EL (cell line): ENCODE measurements at places on chromosomes 7 and 10.
A peak's percentile ranks its signal among the peaks of the same experiment; 100 is the strongest.

DNA sequence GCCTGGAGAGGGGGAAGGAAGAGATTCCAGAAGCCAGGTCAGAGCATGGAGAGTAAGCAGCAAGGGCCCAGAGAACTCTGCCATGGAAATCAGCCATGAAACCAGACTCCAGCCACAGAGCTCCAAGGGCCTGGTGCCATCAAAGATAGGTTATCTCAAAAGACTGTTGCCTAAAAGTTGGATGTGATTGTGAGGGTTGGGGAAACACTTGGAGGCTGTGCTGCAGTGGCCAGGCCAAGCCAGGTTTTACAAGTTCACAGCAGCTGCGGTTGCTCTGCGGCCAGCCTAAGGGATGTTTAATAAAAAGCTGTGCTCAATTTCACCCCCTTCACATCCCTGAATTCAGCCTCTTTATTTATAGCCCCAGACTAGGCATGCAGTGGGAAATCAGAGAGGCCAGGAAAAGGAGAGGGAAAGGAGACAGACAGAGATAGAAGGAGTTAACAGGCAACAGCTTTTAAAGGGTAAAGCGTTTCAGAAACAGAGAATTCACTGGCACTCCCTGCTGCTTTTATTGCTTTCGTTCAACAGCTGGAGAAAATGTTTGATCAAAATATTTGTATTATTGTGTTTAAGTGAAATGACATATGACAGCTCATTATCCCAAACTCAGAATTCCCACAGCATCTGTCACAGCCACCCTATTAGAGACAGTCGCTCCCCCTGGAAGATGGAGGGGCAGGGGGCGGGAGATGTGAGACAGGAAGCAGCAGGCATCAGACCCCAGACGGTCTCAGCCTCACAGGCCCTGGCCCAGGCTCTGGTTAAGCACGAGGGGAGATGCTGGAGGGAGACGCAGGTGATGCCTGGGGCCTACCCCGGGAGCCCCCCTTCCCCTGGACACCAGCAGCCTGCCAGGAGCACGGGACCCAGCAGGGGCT, 140.1 kb downstream of the GLI3 start:
- no peak for DNase-seq

GRCh38 chr7:125147047-125147446, 217.4 kb upstream of the POT1 start:
- DNase-seq, result no peak

DNA sequence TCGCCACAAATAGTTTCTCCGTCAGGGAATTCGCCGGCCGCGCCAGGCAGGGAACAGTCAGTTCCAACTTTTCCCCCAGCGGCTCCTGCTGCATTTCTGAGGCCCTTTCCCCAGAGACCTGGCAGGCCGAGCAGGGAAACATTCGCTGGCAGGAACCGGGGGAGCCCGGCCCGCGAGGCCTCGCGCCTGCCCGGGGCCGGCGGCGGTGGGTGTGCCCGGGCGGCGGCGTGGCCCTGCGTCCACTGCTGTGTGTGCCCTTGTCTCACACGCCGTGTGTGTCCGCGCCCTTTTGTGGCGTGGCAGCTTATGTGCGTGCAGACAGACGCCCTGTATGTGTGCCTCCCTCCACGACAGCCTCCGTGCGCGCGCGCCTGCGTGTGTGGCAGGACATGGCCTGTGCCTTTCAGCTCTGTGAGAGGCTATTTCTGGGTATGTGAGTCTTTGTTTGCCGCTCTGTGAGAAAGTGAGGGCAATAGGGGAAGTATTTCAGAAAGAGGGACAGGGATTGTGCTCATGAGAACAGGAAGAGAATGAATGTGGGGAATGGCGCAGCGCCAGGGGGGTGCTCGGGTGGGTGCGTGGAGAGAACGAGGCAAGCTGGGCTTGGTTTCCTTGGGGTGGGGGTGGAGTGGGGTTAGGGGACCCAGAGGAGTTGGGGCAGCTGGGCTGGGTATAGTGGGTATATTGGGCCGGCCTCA, 689 bp upstream of the SMARCD3 start:
- DNase-seq, result peak; percentile 57

DNA sequence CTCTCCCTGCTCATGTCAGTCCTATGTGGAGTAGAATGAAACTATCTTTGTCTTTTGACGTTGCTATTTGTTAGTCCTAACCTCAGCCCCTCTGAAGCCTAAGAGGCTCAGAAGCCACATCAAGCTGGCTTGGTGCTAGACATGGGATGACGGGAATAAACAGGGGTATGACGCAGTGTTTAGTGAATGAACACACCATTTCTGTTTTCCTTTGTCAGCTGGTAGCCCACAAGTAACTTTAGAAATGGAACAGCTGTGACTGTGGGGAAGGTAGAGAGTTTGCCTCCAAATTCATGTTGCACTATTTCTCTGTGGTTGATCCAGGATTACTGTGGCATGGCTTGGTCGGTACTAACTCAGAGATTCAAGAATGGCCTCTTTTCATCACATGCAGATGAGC, 31.3 kb downstream of the COX15 start:
- DNase-seq, result no peak

- DNase-seq, result no peak
Measured at GRCh38 chr7:118179191-118179590, 4.8 kb upstream of the LSM8 start.

GRCh38 chr7:207418-208129, 15.2 kb downstream of the FAM20C start:
- DNase-seq, result no peak

GRCh38 chr7:43621729-43622448, 39.0 kb downstream of the STK17A start:
- no peak for DNase-seq

GRCh38 chr7:95608359-95609173, 12.2 kb upstream of the PDK4 start:
- peak; percentile 91 for DNase-seq

DNA sequence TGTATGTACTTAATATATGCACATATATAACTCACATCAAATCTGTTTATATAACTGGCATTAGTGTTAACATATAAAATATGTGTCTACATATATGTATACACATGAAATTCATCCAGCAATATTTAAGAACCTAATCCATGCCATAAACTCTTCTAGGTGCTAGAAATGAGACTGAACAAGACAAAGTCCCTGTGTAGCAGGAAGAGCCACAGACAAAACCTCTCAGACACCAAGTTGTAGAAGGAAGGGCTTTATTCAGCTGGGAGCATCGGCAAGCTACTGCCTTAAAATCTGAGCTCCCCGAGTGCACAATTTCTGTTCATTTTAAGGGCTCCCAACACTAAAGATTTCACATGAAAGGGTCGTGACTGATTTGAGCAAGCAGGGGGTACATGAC, 52.5 kb downstream of the CRPPA start:
- DNase-seq, result no peak

GRCh38 chr7:106767498-106768323, 97.4 kb upstream of the PIK3CG start:
- peak; percentile 54 for DNase-seq

DNA sequence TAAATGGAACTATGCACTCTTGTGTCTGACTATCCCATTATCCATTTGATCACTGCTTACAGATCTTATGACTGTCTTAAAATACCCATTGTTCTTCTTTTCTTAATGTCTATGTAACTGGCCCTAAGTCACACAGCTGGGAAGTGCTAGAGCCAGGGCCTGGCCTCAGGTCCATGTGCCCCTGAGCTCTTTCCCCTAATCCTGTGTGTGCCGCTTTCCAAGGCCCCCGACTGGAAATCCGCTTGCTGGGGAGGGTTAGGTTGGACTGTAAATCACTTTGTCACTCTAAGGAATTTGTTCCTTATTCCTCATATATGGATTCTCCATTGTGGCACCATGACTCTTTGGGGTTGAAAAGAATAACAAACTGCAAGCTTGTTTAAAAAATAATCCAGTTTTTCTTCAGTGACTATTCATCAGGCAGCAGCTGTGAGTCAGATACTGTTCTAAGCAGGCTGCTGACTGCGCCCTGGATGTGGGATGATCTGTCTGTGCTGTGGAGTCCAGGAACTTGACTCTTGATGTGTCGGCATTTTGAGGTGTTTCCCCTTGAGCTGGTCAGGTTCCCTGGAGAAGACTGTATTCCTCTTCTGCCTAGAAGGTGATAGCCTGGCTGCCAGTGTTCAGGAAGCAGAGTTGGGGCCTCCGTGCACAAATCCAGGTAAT, 236.3 kb downstream of the SDK1 start:
- no peak for DNase-seq

DNA sequence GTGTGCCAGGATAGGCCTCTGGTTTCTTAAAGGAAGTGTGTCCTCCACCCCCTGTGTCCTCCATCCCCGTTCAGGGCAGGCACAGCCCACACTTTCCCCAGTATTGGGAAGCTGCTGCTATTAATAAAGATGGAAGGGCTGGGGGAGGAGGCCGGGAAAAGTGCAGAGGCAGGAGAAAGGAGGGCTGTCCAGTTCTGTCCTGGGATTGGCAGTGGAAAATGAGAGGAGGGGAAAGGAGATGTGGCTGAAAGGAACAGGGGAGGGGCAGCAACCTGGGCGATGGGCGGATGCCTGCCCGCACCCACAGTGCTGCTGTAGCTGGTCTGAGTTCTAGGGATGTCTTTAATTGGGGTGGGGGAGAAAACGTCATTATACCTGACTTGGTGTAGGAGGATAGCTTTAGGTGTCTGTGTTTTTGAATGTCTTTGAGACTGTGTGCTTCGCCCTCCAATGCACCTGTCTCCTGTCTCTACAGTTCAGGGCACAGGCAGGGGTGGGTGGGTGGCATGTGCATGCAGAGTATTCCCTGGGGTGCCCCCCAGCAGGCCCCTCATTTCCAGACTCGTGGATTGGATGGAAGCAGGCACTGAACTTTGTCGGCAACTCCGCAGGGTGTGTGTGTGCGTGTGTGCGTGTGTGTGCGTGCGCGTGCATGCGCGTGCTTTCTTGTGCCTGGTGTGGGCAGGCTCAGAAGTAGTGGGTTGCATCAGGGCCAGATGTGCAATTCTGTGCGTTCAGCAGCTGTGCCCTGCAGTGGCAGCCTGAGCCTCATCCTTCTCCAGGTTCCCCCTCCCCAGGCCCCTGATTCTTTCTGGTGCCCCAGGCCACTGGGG, 2.5 kb downstream of the TRIM8 start:
- DNase-seq, result no peak

GRCh38 chr7:33982425-33982786, 77.1 kb downstream of the BMPER start:
- DNase-seq, result peak; percentile 73

DNA sequence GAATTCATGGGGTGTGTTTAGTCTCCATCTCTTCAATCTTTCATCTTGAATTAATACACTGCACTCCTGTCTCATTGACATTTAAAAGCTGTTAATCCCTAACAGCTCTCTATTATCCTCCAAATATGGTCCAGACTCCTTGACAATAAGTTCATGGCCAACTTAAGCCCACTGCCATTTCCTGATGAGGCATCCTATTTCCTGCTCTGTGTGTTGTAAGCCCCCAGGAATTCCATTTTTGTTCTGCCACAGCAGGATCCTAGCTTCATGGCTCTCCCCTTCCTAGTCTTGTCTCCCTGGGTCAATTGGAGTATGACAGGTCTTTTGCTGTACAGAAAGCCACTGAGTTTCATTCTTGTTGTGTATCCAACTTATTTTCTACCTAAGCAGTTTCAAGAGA, 218.8 kb downstream of the OTUD1 start:
- DNase-seq, result no peak

GRCh38 chr10:18303851-18304801, 163.9 kb downstream of the CACNB2 start:
- no peak for DNase-seq

DNA sequence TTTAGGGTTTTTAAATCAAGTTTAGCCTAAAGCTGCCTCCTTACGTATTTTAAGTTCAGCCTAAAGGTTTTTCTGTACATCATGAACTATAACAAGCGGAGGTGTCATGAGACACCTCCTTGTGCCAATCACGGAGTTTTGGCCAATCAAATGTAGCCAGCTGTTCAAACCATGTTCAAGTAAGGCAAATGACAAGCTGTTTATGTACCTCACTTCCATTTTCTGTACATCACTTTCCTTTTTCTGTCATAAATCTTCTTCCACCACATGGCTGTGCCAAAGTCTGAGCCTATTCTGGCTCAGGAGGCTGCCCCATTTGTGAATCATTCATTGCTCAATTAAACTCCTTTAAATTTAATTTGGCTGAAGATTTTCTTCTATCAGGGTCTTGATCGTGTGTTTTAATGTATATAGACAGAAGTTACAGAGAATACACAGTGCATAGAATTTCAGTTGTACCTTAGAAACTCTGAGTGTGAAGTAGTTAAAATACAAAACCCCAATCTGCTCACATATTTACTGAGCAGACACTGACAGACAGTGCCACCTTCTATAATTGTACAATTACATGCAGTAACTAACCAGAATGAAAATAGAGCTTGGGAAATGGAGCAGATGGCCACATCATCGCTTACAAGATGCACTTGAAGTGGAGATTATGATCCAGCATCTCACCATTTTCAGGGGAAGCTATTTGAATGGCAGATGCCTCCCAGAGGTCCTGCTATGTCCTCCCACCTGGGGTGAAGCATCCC, 76.9 kb upstream of the LANCL2 start:
- no peak for DNase-seq

GRCh38 chr10:13139676-13140075, 21.7 kb upstream of the MCM10 start:
- no peak for DNase-seq

DNA sequence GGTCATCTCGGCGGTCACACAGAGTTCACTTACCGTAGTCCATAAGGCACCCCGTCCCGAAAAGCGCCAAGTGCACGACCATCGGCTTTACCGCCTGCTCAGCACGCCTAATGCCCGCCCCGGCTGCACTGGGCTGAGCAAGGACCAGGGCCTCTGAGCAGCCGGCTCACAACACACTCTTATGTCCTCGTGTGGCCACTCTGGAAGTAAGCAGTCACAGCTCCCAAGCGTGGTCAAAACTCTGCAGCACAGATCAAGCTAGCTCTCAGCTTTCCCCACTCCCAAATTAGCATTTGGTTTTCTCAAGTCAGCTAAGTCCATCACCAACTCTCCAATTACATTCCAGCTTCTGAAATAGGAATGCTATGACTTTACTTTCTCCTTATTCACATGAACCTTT, 57.7 kb downstream of the MAD1L1 start:
- DNase-seq, result no peak

DNA sequence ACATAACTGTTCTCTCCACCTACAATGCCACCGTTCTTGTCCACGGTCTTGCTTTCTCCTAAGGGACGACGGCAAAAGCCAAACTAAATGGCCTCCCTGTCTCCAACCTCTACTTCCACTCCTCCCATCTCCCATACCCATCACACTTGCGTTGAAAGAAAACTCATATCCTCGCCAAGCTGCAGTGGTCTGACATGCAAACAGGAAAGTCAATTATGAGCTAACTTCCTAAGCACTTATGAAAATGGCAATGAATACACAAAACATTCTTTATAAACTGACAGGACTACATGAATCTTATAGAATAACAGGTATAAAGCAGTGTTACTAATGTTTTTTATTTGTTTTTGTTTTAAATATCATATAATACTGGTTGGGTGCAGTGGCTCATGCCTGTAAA, 46.4 kb downstream of the TYW1B start:
- DNase-seq, result no peak

DNA sequence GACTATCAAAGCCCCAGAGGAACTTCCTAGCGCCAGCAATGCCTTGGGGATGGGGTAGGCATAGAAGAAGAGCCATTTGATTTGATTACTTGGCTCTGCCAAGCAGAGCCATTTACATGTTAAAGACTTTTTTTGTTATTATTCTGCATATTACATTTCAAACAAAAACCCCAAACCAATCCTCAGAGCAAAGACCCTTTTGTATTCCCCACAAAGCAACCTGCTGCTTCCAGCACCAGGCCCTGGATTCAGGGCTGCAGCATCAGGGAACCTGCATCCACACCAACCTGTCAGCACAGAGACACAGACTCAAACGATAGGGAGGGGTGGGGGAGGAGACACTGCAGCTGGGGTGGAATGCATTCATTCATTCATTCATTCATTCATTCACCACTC, 73.2 kb downstream of the GRID1 start:
- DNase-seq, result no peak

GRCh38 chr7:101129603-101130117, 2.8 kb downstream of the SERPINE1 start:
- no peak for DNase-seq
